ENCODE measurements at places on chromosomes 1 and 21.

DNA sequence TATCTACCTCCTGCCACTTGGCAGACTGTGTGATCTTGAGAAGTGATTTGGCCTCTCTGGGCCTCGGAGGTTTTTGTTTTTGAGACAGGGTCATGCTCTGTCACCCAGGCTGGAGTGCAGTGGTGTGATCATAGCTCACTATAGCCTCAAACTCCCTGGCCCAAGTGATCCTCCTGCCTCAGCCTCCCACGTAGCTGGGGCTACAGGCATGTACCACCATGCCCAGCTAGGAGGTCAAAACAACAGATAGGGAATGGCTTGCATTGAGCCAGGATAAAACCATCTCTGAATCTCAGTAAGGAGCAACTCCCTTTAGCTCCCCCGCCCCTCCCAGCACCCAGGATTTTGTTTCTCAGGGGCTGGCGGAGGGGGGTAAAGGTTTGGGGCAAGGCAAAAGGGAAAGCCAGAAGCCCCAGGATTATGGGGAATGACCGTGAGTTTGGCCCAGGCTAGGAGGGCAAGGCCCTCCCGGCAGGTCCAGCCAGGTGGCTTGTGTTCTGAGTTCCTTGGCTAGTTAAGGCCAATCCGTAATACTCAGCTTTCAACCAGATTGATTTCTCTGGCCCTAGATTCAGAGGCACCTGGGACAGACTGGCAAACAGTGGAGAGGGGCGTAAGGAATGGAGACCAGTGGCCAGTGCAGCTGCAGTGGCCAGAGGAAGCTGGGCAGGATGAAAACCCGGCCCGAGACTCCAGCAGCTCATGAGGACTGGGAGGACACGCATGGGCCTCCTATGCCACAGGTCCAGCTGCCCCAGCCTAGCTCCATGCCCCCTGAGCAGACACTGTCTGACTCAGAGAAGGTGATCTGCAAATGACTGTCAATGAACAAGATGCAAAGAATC is 130.1 kb downstream of the DMRTB1 start:
- no peak for DNase-seq

- DNase-seq, result peak; percentile 11
Measured at GRCh38 chr1:98661544-98662355, at the start of gene SNX7. SNX7 (plus strand) TSS chr1:98661721; CDS start chr1:98661732, 11 bp downstream.

- no peak for DNase-seq
Measured at GRCh38 chr1:229287267-229287666, 16.4 kb downstream of the RAB4A start.

- no peak for DNase-seq
Measured at GRCh38 chr1:111904478-111905218, 84.8 kb downstream of the KCND3 start.

DNA sequence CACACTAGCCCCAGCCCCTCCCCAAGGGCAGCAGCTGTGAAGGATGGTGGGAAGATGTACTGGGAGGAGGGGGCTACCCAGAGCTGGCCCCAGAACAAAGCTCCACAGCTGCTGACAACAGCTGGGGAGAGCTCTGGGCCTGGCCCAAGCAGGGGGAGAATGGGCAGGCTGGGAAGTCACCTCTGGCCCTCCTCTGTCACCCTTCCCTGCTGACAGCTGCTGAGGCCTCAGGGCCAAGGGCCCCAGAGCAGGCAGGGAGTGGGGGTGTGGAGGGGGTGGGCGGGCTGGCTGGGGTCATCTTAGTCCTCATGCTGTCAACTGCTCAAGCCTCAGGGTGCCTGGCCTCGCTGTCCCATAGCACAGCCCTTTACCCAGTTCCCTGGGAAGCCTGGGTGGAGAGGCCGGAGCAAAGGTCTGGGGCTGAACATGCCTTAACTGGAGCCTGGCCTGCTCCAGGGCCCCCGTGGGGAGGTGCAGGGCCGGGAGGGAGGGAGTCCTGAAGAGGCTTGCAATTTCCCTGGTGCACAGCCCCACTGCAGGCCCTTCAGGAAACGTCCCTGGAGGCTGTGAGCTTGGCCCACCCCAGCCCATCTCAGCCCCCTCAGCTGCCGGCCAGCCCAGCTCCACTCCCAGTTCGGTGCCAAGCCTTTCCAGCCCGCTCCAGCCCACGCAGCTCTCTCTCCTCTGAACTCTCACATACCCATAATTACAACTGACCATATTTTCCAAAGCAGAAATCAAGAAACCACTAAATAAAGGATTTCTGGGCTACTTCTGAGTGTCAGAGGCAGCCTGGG is 25.7 kb downstream of the HSPG2 start:
- no peak for DNase-seq
